ENCODE measurements at places on chromosomes 2 and 18.

GRCh38 chr2:240739797-240740196 lies 48.1 kb downstream of the AQP12A start:
- no peak for DNase-seq

GRCh38 chr18:67300498-67300897 lies 216.0 kb downstream of the DSEL start:
- DNase-seq = no peak

DNA sequence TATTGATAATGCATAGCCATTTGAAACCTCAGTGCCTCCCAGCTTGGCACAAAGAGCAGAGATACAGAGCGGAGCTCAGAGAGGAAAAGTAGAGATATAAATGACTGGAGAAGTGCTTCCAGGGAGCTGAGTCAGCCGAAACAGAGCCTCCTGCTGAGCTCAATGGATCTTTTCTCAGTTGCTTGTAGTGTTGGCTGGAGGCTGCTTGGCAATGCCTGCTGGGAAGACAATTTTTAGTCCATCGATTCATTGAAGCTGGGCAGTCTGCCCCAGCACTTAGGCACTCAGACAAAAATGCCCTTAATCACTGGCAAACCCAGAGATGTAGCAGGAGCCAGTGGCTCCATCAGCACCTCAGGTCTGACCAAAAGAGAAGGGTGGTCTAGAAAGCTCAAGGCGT lies 81.3 kb upstream of the SETBP1 start:
- no peak for DNase-seq

- no peak for DNase-seq
These were observed 64.7 kb upstream of the MAPRE2 start for GRCh38 chr18:34976534-34976898.

- no peak for DNase-seq
These were observed 1.9 kb downstream of the CD302 start for GRCh38 chr2:159795841-159796690.

- no peak for DNase-seq
These were observed 95.5 kb downstream of the LTBP1 start for GRCh38 chr2:33042265-33042664.

- DNase-seq = no peak
These were observed 105.6 kb upstream of the ST3GAL5 start for GRCh38 chr2:85994421-85994777.

DNA sequence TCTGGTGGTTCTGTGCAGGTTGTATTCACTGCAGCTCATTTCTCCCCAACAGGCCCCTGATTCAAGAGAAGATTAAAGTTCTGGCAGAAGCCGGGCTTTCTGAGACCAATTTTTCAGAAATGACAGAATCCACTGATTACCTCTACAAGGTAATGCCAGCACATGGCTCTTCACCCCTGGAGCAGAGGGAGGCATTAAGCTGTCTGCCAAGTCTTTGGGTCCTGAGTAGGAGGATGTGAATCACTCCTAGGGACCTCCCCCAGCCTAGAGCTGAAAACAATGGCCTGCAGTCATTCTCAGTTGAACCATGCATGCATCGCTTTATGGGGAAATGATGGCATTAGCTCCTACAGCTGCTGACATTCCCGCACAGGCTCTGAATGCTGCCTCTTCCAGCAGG lies 20.5 kb upstream of the RPL37A start:
- DNase-seq = no peak
